ENCODE measurements at places on chromosomes 6 and 20.

DNA sequence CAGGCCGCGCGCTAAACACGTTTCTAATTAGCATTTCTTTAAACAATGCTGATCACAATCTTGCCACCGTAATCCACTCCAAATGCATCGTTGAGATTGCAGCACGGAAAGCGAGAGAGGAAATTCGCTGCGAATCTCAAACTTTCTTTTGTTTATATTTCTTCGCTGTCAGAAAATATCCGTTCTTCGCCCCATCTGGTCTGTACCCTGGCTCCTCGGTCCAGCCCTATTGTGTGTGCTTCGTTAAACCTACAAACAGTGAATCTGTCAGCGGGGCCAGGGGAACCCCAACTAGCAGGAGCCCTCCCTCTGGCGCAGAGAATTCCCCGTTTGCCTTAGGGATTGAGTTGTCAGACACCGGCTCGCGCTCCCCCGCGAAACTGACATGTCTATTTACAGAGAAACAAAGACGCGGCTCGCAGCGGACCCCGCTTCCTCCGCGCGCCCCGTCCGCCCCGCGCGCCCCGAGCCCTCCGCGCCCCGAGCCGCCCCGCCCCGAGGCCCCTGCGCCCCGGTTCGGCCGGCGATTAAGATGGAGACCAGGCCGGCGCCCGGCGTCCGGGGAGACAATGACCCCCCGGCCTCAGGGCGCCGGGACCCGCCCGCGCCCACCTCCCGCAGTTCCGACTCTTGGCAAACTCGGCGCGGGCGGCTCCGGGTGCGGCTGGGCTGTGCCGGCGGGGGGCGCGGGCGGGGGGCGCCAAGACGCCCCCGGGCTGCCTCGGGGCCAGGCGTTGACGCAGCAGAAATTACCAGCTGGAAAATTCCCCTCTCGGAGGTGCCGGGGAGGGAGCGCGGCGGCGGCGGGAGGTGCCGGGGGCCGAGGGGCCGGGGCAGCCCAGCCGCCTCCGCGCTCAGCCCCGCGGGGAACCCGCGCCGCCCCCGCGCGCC is 874 bp downstream of the ZBTB46 start:
- no peak for DNase-seq

DNA sequence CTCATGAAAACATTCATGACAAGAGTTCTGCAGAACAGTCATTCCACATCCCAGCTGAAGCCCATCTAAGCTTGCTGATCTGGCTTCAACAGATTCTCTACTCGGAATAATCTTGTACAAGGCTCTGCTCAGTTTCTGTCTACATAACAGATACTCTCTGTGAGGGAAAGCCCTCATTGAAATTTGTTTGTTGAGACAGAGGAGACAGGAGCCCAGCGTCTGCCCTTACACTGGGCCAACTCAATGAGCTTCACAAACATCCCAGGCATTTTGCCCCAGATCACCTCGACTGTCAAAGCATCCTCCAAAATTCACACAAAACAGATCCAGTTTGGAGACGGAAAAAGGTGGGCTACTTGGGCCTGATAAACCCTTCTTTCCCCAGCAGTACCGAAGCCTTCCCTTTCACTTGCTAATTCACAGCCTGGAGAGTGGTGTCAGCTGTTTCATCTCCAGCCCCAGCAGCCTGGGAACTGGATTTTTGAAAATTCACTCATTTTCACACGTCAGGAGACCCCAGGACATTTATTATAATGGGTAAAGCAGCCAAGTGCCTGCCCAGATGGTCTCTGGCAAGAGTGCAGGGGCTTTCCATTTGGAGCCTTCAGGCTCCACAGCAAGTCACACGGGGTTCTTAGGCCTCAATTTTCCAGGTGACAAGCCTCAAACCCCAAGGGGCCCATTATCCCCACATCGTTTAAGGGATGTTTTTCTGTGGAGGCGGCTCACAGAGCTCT is 7.3 kb downstream of the CCDC167 start:
- no peak for DNase-seq

GRCh38 chr6:114651611-114652010 is 308.8 kb upstream of the HS3ST5 start:
- DNase-seq: no peak

DNA sequence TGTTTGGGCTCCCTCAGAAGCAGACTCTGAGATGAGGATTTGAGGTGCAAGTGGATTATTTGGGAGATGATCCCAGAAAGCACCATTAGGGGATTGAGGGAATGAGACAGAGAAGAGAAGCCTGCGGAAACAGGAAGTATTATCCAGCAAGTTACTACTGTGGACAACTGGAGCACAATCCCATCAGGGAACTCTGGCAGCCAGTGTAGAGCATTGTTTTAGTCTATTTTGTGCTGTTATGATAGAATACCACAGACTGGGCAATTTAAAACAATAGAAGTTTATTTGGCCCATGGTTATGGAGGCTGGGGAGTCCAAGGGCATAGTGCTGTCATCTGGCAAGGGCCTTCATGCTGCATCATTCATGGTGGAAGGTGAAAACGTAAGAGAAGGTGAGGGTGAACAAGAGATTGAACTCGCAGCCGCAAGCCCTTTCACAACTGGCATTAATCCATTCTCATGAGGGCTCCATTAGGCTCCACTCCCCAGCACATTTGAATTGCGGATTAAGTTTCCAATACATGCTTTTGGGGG is 43.5 kb upstream of the SLC9A8 start:
- DNase-seq: no peak

GRCh38 chr20:35318502-35319157 is 26.4 kb upstream of the FAM83C start:
- DNase-seq: no peak

DNA sequence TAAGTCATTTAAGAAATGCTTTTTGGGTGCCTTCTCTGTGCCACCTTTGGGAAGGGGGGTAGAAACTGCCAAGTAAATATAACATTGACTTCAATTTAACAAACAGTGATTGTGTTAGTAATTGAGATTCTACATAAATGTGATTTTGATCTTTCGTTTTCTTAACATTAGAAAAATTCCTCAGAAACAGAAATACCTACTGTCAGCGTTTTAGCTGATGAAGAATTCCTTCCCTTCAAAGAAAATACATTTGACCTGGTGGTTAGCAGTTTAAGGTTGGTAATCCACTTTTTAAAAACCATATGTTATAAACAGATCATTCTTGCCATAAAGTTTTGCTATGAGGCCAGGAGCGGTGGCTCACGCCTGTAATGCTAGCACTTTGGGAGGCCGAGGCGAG is 9.8 kb downstream of the NDUFAF5 start:
- no peak for DNase-seq

- no peak for DNase-seq
These were observed 73.7 kb downstream of the EDN1 start for GRCh38 chr6:12363651-12364381.

DNA sequence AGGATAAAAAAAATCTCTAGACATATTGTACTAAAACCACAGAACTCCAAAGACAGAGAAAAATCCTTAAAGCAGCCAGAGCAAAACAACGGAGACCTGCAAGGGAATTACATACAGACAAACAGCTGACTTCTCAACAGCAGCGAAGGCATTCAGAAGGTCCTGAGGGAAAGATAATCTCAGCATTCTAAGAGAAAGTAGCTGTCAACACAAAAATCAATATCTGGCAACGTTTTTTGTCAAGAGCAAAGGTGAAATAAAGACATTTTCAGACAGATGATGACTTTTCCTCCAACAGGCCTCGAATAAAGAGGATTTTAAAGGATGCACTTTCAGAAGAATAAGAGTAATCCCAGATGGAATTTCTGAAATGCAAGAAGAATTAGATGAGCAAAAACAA is 6.1 kb upstream of the SCGN start:
- DNase-seq: no peak

DNA sequence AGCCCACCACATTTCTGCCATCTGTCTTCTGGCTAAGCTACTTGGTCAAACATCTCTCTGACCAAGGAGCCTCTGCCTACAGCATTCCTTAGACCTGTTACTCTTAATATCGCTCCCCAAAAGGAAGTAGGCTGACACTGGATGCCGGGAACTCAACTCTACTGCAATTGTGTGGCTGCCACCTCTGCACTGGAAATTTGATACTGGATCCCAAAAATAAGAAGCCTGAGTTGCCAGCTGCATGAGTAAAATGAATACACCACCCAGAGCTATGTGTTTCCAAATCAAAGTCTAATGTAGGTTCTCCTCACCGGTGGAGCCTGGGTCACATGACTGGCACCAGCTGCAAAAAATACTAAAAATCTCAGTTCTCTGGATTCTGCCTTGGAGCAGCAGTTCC is 36.9 kb downstream of the UNC5CL start:
- DNase-seq: no peak

- no peak for DNase-seq
These were observed 37.9 kb downstream of the VSTM2L start for GRCh38 chr20:37940858-37941257.

DNA sequence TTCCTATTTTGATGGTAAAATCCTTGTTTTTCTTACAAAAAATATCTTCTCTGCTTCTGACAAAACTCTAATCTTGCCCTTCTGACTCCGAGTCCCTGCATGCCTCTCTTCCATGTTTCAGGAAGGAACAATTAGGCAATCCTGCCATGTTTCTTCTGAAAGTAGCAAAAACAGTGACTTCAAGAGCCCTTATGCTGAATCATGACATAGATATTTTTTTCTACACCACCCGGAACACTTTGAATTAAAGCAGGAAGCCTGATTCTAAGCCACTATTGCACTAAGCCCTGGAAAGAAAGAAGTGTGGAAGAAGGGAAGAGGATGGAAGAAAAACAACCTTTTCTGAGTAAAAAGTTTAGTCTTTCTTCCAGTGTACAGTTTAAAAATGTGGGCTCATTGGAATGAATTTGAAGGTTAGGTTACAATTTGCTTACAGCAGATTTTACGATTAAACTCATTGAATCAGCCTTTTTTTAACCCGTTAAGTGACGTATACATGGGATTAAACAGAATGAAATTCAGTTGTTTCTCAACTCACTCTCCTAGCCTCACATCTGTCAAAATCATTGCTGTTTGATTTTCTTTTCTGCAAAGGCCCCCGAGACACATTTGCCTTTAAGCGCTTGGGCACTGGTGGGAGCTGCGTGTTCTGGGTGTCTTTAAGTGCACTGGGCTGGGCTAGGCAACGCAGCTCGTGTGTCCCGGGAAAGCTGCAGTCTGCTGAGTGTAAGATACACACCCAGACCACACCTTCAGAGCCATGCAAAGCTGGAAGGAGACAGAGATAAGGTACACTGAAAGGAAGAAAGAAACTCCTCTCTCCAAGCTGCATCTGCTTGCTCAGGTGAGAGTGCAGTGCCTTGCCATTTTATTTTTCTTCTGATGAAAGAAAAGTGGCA is 159.4 kb upstream of the CITED2 start:
- no peak for DNase-seq

GRCh38 chr6:158338311-158339112 is 26.2 kb downstream of the TULP4 start:
- DNase-seq: no peak

DNA sequence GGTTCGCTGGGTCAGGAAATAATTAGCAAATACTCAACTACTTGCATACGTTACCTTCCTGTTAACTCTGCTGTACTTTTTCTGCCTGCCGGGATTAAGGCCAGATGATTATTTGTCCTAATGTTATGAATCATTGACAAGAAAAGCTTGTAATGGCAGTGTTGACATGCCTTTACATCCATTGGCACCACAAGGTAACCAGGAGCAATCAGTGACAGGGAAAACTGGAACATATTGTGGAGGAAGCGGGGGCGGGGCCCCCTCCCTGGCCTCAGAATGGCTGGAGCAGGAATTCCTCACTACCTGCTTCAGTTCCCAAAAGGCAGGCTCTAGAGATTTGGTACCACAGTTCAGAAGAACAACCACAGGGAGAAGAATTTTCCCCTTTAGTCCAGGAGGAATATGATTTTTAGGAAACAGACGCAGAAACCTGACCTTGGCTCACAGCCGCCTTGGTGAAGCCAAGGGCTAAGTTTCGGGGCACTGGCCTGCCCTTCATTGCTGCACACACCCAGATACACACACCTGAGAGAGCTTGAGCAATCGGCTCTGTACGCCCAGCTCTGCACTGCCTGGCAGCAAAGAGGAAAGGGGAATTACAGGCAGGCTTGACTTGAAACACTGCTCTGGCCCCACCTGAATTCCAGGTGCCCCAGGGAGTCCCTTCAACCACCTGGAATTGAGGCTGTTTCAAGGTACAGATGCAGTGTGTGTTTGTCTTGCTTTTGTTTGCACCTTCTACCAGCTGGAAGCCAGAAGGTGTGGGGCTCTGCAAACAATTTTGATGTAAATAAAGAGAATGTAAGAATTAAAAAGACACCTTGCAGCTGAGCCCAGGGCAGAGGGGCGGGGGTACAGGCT is 89.8 kb downstream of the MYB start:
- no peak for DNase-seq

DNA sequence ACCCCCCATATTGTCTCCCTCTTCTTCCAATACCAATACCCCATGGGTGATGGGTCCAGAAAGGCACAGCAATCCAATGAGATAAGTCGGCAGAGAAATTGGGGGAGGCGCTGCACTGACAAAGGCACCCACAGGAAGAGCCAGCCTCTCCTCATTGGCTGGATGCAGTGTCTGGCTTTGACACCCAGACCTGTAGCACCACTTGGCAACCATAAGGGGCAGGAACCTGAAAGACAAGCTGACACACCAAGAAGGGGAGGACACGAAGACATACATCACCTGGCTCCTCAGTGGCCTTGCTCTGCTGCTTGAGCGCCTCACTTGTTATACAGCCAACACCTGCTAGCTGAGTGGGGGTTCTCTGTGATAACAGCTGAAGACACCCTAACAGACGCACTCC is 19.4 kb upstream of the SLC4A11 start:
- DNase-seq: no peak

GRCh38 chr20:33566781-33567603 is 77.1 kb downstream of the CBFA2T2 start:
- no peak for DNase-seq

DNA sequence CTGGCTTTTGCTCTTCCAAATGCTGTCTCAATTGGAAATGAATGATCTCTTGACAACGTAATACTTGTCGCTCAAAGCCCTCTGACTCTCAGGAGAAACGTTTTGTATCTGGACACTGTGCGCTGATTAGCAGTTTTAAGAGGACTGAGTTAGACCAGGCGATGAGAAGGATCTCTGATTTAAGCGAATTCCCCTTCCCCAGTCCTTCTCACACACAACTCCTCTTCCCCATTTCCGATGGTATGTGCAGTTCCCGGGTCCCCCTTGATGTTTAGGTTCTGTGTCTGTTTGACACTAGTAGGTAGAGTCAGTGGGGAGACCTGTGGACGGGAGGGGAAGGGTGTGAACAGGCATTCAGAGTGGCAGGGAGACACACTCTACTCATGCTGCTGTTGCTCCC is 2.5 kb downstream of the ZDHHC14 start:
- no peak for DNase-seq

DNA sequence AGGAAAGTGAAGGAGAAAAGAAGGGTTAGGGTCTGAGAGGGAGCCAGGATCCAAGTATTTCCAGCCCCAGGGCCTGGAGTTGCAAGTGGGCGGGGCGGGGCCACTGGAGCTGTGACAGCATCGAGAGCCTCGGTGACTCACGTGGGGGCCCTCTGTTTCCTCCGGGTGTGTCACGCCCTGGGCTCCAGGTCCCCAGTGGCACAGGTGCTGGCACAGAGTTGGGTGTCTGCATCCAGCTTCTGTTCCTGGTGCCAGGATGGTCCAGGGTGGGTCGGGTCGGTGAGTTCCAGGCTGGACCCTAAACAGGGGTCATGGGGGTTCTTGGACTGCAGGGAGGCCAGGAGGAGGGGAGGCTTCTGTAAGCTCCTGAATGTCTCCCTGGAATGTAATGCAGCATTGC is 16.7 kb downstream of the RAET1L start:
- no peak for DNase-seq
